ENCODE measurements at places on chromosomes 2 and 18.

DNA sequence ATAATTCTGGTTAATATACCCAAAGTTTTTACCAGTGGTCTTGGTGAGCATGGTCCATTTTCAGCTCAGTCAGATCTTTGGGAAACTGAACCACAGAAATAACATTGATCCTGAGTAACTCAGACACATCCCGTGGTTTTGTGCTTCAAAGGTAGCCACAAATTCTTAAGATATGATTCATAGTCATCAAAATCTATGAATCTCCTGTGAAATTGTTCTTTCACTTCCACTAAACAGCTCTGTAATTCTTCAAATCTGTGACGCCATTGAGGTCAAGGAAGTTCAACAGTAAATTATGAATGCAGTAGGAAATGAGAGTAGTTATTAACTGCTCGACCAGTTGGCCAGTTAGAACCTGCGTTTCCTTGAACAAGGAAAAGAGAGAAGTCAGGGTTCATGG, 147.3 kb downstream of the IRS1 start:
- DNase-seq, result no peak

DNA sequence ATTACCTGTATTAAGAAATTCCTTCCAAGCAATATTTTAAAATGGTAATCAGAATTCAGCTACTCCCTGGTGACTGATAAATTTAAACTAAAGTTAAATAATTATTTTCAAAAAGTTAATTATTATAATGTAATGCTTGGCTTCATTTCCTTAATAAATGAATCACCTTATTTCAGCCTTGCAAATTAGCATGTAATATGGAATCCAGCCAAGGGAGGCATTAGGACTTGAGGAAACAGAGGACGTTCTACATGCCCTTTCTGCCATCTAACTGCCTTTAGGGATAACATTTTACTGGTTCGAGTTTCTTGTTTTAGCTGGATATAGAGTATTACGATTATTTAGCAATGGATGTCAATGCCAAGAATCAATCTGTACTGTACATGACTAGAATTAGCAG, 636.3 kb downstream of the TSN start:
- DNase-seq, result no peak

- no peak for DNase-seq
Observed at GRCh38 chr2:46179037-46179621, 118.1 kb upstream of the EPAS1 start.

DNA sequence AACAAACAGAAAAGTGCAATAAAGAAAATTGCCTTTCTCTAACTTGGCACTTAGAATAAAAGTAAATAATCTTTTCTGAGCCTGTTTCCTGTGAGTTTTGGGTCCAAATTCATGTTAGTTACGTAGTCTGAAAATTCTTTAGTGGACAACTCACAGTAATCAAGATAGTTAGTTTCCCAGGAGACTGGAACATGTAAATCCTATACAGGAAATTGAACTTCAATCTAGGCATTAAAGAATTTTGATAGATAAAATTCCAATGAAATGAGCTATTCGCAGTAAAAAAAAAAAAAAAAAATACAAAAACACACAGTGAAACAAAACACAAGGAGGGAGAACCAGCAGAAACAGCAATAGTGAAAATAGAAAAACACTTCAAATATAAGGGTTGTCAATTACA, 83.8 kb upstream of the REG3G start:
- no peak for DNase-seq

GRCh38 chr18:55400590-55401541, 187.1 kb downstream of the TCF4 start:
- DNase-seq, result no peak

GRCh38 chr18:67200665-67201064, 315.9 kb downstream of the DSEL start:
- DNase-seq, result no peak

DNA sequence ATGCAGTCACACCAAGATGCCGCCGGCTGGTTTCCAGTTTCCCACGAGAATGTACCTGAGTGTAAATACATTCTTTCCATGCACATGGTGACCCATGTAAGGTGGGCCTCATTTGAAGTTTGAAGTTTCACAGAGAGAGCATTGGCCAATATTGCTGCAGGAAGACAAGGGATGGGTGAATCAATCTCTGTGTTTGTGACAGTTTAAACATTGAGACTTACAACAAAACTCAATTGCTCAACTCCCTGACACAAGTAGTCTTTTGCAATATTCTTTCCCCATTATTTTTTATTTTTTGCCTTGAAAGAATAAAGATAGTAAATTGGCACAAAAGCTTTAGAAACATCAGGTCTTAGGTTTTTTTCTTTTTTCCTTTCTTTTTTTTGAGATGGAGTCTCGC, 5.1 kb downstream of the SERPINB2 start:
- DNase-seq, result no peak

DNA sequence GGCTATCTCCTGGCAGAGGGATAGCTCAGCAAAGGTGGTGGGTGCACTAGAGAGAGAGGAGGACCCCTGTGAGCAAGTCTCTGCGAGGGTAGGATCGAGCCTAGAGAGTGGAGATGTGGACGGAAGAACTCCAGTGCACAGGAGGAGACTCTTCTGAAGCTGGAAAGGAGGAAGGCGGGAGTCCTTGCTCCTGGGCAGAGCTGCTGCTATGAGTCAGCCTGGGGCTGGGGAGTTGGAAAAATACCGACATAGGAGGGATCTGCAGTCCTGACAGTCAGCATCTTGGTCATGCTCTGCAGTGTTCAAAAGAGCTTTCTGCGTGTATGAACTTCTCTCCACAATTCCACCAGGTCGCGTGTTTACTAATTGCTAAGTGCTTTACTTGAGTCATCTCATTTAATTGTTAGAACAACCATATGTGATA, 233.8 kb downstream of the LDLRAD4 start:
- no peak for DNase-seq

GRCh38 chr18:693466-694187, 18.8 kb downstream of the ENOSF1 start:
- no peak for DNase-seq

- no peak for DNase-seq
Observed at GRCh38 chr2:71313016-71313766, 18.4 kb upstream of the ZNF638 start.

DNA sequence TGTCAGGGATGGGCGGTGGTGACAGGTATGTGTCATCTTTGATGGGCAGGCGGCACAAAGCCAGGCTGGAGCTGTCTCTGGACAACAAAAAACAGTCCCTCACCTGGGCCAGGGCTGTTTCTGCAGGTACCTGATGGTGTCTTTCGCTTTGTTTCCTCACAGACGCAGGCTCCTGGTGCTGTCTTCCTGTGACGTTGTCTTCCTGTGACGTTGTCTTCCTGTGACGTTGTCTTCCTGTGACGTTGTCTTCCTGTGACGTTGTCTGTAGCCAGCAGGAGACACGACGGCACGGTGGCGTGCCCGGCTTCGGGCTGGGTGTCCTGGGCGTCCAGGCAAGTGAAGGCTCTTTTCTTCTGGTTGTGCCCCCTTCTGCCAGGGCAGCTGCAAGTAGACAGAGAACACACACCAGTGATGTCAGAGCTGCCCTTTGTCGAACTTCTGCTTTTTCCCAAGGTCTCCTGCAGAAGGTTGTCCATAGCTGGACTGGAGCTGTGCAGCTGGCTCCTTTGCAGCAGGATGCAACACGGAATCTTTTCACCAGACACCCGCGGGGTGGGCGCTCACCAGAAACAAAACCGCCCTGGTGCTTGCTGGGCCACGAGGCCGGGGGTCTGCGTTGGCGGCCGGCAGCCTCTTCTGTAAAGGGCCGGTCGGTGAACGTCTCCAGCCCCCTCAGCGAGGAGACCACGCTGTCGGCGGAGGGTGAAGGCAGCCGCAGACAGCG, 21.1 kb downstream of the GPR35 start:
- DNase-seq, result no peak

DNA sequence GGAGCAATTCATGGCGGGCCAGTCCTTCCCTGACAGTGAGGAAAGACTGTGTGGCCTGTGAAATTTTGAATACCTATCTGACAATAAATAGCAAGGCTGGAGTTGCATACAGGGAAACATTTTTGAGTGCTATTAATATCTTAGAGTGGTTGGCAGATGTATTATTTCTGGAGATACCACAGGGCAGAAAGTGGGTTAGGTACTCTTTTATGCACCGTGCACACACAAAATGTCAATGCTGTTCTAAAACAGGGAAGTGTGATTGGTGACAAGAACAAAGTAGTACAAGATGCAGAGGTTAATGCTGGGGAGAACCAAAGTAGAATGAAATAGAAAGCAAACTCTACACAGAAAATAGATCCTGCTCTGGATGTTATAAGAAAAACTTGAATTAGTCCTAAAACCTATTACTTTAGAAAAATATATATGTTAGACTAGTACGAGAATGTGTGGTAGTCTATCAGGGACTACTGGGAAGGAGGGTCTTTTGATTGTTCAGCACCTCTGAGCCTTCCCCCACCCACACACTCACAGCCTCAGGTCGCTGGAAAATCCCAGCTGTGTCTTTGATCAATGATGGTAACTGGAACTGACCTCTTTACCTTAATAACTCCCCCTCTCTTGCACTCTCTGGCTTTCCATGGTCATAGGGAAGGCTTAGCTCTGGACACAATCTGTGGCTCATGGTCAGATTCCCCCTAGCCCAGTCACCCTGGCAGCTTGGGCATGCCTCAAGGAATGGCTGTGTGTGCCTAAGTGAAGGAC, 58.2 kb downstream of the SERPINB8 start:
- no peak for DNase-seq

- no peak for DNase-seq
Observed at GRCh38 chr2:223811757-223812156, 25.6 kb downstream of the AP1S3 start.

DNA sequence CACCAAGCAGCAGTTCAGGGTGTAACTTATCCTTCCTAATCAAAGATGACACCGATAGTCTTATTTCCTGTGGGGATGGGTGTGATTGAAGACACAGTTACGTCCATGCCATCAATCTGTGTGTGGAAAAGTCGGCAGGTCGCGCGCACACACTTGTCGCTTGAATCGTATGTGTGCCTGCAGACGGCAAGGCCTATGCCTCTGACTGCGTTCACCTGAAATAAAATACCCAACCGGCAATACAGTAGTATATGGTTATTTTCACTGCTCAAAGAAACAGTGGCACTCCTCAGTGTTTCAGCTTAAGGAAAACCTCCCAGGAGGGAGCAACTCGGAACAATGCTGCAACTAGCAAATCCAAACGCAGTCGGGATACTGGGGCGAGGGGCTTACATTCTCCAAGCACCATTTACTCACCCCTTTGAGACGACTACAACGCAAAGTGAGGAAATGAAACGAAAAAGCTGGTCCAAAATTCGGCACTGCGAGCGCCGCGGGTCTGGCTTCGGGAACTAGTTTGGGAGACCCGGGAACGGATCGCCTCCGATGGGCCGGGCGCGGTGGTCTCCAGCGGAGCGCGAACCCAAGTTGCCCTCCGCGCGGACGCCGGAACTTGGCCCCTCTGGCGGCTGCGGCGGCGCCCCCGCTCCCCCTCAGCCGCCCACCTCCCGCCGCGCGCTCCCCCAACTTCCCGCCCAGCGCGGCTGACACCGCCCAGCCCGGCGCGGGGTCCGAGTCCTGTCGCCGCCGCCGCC, 675 bp downstream of the PRKD3 start:
- DNase-seq, result no peak

GRCh38 chr18:48022531-48023329, 92.3 kb upstream of the SMAD2 start:
- DNase-seq, result no peak

- DNase-seq, result no peak
Observed at GRCh38 chr2:155695505-155695904, 637.0 kb downstream of the NR4A2 start.

- no peak for DNase-seq
Observed at GRCh38 chr2:179532863-179533278, 268.2 kb upstream of the SESTD1 start.

DNA sequence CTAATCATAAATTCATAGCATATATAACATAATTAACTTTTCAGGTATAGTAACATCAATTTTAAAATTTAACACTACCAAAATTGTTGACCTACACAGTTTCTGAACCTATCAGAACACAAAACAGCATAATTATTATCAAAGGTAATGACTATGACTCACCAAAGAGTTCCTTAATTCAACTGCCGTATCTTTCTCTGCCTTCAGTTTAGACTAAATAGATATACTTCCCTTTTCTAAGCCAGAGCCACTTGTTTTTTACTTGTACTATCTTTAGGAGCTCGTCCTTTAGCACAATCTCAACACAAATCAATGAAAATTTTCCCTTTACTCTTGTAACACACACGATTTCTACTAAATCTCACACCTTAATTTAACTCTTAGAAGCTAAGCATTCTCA, 54.4 kb downstream of the CCDC88A start:
- no peak for DNase-seq

DNA sequence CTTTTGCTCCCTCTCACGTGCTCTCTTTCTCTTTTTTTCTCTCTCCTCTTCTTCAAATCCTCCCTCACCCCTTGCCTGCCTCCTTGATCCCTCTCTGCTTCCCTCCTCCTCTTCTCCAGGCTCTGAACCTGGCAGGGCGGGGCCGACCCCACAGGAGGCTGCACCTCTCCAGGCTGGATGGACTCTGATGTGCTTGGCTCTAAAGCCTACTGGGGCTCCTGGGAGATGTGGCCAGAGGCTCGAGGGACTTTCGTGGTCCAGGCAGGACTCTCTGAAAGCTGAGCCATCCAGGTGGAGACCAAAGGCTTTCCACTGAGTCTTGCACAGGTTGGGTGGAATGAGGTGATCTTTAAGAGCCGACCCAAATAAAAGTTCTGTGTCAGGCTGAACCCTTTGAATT, 25.4 kb downstream of the DYSF start:
- DNase-seq, result no peak

GRCh38 chr2:31533036-31533435, 47.7 kb downstream of the SRD5A2 start:
- DNase-seq, result no peak

- no peak for DNase-seq
Observed at GRCh38 chr2:119696005-119696404, 17.0 kb downstream of the TMEM177 start.

DNA sequence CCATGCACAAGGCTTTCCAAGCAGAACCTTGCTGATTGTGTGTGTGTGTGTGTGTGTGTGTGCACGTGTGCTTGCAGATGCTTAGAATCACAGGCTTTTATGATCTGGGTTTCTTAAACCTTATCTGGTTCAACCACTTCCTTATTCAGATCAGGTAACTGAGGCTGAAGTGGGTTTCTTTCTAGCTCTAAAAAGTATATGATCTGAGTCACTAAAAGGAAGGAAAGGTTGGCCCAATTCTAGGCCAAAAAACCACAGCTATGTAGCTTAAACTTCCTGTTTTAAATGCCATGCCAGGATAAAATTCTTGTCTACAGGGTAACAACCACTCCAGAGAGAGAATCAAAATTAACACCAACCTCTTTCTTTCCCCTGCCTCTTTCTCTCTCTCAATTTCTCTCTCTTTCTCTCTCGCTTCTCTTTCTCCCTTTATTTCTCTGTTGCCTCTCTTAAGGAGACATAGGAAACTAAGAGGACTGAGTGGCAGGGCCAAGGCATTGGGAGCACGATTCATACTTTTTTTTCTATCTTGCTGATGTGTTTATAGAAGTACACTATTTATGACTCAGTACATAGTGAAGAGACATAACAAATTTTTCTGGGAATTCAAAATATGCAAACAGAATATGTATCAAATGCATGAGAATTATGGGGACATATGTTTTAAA, 140.3 kb downstream of the TRIB2 start:
- no peak for DNase-seq

- no peak for DNase-seq
Observed at GRCh38 chr18:75170916-75171315, 38.0 kb downstream of the PTGR3 start.

All from esophagus squamous epithelium (tissue), 5 donors.